Suppressor macrophage (primary cell): ENCODE measurements at places on chromosomes 12 and 14.
A peak's percentile ranks its signal among the peaks of the same experiment; 100 is the strongest.

- peak; percentile 93 for DNase-seq
These were observed 189.7 kb downstream of the ETV6 start for GRCh38 chr12:11839091-11839641.

DNA sequence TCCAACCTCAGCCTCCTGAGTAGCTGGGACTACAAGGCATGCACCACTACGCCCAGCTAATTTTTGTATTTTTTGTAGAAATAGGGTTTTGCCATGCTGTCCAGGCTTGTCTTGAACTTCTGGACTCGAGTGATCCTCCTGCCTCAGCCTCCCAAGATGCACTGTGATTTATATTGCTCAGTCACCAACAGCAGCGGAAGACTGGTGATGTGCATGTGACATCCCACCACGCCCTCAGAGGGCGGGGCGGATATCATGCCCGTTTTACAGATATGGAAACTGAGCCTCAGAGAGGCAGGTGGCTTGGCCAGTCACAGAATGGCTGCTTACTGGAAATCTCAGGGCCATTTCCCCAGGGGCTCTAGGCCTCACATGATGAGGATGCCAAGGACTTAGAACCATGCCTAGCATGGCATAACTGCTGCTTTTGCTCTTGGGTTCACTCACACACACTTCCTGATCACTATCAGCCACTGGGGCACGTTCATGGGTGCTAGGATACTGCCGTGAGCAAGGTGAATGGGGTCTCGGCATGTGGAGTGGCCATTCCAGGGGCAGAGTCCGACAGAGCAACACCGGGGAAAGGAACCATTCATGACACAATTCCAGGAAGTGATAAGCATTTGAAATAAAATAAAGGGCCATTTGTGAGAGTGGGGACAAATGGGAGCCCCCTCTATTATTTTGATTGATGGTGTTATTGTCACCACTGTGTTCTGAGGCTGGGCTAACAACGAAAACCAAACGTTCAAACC is 31.9 kb downstream of the RBM19 start:
- no peak for DNase-seq

- no peak for DNase-seq
These were observed 388.6 kb downstream of the GLT1D1 start for GRCh38 chr12:129241852-129242251.

DNA sequence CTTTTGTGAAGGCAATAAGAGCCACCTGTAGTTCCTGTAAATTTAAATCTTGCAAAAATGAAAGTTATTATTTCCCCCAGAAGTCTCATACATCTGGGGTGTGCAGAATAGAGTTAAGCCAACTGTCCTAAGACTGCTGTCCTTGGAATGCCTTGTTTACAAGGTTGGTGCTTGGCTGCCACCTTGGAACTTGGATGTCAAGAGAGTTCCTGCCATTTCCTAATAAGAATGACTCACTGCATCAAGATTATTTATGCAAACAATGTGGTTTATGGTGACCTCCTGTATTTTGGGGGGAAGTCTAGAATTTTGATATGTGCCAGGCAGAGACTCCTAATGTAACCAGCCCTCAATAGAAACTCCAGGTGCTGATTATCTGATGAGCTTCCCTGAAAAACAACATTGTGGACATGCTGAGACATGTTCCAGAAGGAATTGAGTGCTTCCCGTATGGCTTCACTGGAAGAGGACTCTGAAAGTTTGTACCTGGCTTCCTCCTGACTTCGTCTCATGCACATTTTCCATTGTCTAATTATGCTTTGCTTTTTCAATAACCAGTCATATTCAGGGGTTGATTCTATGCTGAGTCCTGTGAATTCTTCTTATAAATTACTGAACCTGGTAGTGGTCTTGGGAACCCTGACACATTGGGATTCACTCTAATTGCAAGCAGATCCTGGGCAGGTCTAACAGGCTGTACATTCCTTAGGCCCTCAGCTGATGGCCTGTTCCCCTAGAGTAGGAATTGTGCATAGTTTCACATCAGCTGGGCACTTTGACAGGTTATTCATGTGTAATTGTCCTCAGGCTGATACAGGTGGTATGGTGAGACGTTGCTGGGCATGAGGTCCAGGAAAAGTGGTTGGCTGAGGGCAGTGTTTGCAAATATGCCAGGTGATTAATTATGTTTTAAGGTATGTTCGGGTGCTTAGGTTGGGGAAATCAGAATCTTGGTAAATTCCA is 1370.7 kb upstream of the TMEM132C start:
- DNase-seq = no peak

DNA sequence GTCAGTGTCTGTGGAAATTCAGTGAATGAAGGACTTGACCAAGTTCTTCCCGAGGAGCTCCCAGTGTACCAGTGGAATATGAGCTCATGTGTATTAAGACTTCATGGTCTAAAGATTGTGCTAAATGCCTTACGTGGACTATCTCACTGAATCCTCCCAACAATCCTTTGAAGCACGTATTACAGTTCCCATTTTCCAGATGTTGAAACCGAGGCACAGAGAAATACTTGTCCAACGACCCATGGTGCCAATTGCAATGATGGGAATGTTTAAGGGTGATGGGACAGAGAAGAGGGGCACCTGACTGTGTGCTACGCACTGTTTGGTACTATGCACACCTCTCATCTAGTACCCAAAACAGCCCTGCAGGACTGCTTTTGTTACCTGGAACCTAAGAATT is 77.2 kb downstream of the PAPOLA start:
- DNase-seq = no peak

DNA sequence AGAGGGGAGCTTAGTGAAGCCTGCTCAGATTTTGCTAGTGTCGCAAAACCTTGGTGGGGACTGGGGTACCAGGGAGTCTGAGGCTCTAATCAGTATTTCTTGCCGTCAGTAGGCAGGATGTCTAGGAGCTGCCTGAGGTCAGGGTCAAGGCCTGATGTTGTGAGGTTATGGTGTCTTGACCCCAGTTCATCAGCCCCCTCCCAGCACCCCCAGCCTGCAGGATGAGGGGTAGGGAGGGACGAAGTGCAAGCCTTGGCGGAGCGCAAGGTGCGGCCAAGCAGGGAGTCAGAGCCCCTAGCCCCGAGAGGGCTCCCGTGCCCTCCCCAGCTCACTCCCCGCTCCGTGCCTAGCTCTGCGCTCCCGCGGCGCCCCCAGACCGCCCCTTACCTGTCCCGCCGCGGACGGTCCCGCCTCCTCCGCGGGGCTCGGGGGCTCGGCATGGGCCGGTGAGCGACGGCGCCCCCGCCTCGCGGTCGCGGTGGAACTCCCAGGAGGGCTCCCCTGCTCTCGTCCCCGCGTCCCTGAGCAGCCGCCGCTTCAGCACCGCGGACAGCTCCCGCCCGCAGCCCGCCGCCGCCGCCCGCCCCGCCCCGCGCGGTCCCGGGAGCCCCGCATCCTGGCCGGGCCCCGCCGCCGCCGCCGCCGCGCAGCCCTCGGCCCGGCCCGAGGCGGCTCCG is 347 bp downstream of the SYNDIG1L start:
- peak; percentile 57 for DNase-seq

GRCh38 chr14:101054671-101055070 is 151.1 kb upstream of the RTL1 start:
- no peak for DNase-seq

- no peak for DNase-seq
These were observed 630 bp downstream of the NELL2 start for GRCh38 chr12:44875417-44875953.

- DNase-seq = no peak
These were observed 5.8 kb downstream of the FBRSL1 start for GRCh38 chr12:132495629-132496357.

DNA sequence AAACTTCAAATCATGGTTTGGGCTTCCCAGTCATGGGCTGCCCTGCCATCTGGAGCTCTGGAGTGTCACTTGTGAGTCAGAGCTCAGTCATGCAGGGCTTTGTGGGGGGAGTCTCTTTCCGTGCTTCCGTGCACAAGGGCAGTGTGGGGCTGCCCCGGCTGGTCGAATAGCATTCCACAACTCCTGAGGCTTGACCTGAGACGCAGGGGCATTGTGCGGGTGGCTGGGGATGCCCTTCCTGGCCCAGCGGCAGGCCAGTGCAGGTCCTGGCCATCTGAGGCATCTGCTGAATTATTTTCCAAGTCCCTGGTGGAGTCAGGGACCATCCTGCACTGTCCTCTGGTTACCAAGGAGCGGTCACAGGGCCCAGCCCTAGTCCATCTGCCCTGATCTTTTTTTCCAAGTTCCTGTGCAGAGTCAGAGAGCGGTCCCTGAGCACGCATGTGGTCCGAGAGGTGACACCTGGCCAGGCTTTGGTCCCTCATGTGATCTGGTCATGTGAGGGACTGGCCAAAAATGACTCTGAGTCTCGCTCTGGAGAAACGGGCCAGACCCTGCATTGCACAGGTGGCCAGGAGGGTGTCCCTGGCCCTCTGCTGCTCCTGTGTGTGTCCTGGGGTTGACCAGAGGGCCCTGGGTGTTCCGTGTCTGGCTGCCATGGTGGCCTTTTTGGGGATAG is 167.0 kb upstream of the ALG10B start:
- no peak for DNase-seq

GRCh38 chr12:97466621-97467020 is 4.0 kb downstream of the RMST start:
- DNase-seq = no peak

- no peak for DNase-seq
These were observed 14.6 kb upstream of the FOS start for GRCh38 chr14:75264036-75264435.

GRCh38 chr14:71890541-71890940 is 41.7 kb upstream of the RGS6 start:
- no peak for DNase-seq

- no peak for DNase-seq
These were observed 36.6 kb upstream of the SYCP3 start for GRCh38 chr12:101775816-101776215.

DNA sequence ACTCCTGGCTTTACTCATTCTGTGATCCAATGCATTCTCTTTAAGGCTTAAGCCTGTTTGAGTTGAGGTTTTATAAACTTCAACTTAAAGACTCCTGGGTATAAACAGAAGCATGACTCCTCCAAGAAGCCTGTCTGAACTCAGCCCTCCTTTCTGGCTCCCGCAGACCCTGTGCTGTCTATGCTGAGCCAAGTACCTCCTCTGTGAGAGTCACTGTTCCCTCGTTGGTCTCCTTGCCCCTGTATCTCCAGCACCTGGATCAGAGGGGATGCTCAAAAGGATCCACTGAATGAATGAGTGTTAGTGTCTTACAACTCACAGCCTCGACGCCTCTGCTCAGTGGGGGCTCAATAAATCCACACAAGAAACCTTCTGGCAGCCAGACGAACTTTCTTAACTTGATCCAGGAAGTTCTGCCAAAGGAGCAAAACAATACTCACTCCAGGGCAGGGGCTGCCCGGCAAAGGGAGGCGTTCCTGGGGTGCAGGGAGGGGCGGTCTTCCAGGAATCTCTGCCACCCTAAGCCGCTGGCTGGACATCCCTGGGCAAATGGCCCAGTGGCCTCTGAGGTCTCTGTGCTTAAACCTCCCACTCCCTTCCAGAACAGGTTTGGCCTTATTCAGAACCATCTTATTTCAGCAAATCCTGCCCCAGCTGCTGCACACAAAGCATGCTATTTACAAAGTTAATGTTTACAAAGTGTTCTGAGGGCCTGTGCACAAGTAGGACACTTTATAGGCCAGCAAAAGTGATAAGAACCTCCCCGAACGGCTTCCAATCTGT is 32.9 kb downstream of the MAP1LC3B2 start:
- DNase-seq = no peak

DNA sequence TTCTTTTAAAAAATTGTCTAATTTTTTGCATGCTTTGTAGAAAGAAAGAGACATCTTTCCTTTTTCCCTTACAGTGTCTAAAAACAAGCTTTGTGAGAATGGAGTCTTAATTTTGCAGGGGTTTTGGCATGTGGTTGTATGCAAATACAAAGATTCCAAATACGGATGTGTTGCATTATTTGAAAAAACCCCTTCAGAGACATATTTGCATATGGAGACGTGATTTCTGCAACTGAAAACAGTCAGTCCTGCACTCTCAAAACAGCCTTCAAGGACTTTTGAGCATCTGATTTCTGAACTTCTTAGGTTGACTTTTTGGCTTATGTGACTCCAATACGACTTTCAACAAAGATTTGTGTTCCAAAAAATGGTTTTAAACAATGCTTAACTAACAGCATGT is 7.8 kb downstream of the IRAK3 start:
- peak; percentile 63 for DNase-seq

DNA sequence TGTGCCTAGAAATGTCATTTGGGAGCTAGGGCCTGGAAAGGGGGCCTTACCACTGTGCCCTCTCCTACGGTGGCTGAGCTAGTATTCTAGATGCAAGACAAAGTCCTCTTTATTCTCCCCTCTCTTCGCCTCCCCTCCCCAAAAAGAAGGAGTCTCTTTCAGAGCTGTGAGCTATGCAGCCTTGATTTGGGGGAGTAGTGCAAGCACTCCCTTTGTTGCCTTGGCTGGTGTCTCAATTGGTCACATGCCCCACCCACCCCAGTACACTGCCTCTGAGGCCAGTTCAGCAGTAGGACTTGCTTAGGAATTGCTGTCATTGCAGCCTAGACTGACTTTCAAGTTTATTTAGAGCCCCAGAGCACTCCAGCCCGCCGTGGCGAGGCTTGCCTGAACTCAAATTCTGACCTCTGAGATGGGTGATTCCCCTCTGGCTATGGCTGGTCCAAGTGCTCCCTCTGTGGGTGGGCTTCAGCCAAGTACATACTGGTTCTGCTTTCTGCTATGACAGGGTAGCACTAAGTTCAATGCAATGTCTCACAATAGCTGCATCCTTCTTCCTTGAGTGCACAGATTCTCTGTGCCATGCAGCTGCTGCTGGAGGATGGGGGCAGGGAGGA is 37.0 kb upstream of the FBXO33 start:
- DNase-seq = peak; percentile 43

- DNase-seq = no peak
These were observed 18.8 kb downstream of the TNFAIP2 start for GRCh38 chr14:103142026-103142425.

GRCh38 chr12:113276946-113277500 is 55.8 kb downstream of the TPCN1 start:
- DNase-seq = no peak

GRCh38 chr12:32603858-32604257 is 75.2 kb upstream of the DNM1L start:
- no peak for DNase-seq

GRCh38 chr14:35250319-35250718 is 41.9 kb upstream of the PSMA6 start:
- DNase-seq = no peak

DNA sequence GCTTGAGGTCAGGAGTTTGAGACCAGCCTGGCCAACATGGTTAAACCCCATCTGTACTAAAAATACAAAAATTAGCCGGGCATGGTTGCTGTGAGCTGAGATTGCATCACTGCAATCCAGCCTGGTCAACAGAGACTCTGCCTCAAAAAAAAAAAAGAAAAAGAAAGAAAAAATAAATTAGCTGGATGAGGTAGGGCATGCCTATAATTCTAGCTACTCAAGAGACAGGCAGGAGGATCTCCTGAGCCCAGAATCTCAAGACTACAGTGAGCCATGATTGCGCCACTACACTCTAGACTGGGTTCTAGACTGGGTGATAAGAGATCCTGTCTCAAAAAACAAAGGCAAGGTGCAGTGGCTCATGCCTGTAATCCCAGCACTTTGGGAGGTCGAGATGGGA is 16.9 kb downstream of the PPP4R3A start:
- no peak for DNase-seq

GRCh38 chr14:21924479-21924878 is 250.9 kb upstream of the OR4E1 start:
- no peak for DNase-seq
